Ascending aorta (tissue), 2 donors: ENCODE measurements at places on chromosomes 7 and 10. TPM values are rescaled to one million over a fixed set of nuclear protein-coding genes. Genes with fewer than 3 reads are reported as not detected.

WNT16 gene
- total RNA-seq = not detected

RPP30 gene
- total RNA-seq = 141 TPM

WDR86 gene
- total RNA-seq = 4.0 TPM

SPAG6 gene
- not detected for total RNA-seq

PRSS2 gene
- total RNA-seq = not detected

PON2 gene
- 59.8 TPM for total RNA-seq

ACSM6 gene
- not detected for total RNA-seq

R3HCC1L gene
- total RNA-seq = 3.1 TPM

ATG9B gene
- total RNA-seq = not detected

CALHM3 gene
- total RNA-seq = not detected

STEAP4 gene
- 211 TPM for total RNA-seq

AKR1C8 gene
- total RNA-seq = not detected

NEUROG3 gene
- total RNA-seq = not detected

TAC1 gene
- total RNA-seq = not detected

MYL7 gene
- not detected for total RNA-seq

PNLIPRP2 gene
- not detected for total RNA-seq

GTF2IRD1 gene
- total RNA-seq = 7.5 TPM

SYT15 gene
- 50.9 TPM for total RNA-seq

GCK gene
- 2.7 TPM for total RNA-seq

DNA2 gene
- total RNA-seq = 1.4 TPM

WIPF3 gene
- total RNA-seq = 4.6 TPM

OR13A1 gene
- not detected for total RNA-seq

GTPBP4 gene
- 9.0 TPM for total RNA-seq
